ENCODE measurements at places on chromosomes 1 and 21. TPM values are rescaled to one million over a fixed set of nuclear protein-coding genes. Genes with fewer than 3 reads are reported as not detected.

The MPC2 gene
- total RNA-seq, result 20.7 TPM

The SPRR2D gene
- not detected for total RNA-seq

The S100B gene
- not detected for total RNA-seq

The SYT6 gene
- not detected for total RNA-seq

The OR2T11 gene
- total RNA-seq, result not detected

The FHL3 gene
- total RNA-seq, result 11.4 TPM

The FCAMR gene
- total RNA-seq, result not detected

The CRNN gene
- total RNA-seq, result not detected

The KRTAP7-1 gene
- not detected for total RNA-seq

Data from dermis lymphatic vessel endothelial cell (primary cell).